ENCODE measurements at places on chromosomes 5 and 9.

DNA sequence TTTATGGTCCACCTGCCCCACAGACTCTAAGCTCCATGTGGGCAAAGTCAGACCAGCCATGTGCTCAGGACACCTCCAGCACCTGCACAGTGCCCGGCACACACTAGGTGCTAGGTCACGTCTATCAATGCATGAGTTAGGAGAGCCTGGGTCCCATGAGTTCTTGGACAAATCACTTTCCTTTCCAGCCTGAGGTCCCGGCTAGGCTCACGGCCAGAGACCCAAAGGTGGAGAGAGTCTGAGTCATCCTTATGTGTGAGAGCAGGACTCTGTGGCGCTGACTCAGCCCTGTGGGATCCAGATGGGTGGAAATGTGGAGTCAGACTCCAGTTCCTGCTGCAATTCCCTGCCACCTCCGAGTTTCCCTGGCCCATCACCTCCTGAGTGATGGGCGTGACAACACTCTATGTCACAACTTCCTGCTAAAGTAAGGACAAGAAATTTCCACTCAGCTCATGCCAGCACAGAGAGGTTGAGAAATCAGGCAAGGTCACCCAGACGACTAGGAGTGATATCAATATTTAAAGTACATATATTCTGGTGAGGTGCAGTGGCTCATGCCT is 2.5 kb upstream of the ST6GALNAC4 start:
- DNase-seq = peak; percentile 50

DNA sequence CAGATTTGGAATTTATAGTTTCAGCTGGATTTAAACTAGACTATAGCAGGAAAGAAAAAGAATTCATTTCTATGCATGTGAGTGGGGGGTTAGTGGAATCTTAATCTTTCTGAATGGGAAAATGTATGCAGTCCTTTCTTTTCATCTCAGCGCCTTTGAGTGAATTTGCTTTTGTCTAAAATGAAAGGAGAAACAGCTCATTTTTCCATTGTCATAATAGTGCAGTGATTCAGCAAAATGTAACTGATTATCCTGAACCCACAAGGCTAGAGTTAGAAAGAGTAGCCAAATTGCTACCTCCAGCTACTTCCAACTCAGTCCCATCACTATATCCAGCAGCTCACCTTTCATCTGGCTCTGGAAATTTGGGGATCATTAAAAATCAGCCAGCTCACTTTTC is 134.4 kb downstream of the ADAMTSL1 start:
- no peak for DNase-seq

GRCh38 chr9:26142201-26142600 is 464.0 kb upstream of the TUSC1 start:
- DNase-seq = no peak

GRCh38 chr9:135225619-135226228 is 138.3 kb downstream of the OLFM1 start:
- no peak for DNase-seq

GRCh38 chr9:76191493-76191892 is 202.7 kb downstream of the RFK start:
- DNase-seq = no peak

DNA sequence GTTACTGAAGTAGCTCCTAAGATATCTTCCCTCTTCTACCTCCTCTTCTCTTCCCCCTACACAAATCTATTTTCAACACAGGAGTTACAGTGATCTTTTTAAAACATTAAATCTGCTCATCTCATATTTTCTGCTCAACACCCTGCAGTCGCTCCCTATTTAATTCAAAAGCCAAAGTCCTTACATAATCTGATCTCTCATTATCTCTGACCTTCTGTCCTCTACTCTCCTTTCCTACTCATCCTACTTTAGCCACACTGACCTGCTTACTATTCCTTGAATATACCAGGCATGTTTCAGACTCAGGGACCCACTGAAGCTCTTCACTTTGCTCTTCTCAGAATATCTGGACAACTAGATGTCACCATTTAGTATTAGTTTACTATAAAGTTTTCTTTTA is 87.9 kb downstream of the YTHDC2 start:
- no peak for DNase-seq

DNA sequence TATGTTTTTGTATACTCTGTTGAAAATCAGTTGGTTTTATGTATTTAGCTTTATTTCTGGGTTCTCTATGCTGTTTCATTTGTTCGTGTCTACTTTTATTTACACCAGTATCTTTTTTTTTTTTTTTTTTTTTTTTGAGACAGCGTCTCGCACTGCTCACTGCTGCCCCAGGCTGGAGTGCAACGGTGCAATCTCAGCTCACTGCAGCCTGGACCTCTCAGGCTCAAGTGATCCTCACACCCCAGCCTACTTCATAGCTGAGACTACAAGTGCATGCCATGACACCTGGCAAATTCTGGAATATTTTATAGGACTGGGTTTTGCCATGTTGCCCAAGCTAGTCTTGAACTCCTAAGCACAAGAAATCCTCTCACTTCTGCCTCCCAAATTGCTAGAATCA is 869.4 kb upstream of the CDH6 start:
- DNase-seq = no peak

DNA sequence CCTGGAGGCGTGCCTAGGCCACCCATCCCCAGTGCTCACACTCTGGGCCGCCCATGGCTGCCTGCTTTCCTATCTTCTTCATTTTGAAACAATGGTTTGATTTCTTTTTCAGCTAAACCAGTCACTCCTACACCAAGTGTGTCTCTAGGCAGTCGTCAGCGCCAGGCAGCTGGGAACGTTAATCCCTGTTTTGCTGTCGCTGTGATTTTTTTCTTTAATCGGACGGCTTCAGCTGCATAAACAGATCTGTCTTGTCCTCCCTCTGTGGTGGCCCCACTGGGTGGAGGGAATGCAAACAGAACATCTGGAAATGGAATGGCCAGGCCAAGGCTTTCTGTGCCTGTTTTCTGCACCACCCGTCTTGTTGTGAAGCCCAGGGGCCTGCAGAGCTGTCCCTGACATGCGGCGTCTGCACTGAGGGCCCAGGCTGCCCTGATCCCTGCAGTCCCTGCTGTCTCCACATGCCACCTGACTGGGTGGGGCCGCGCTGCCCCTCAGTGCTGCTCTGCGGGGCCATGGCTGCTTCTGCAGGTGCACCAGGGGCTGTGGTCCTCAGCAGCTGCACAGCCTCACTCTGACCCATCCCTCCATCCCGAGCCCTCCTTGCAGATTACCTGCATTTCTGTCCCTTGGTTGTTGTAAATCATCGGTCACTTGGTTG is 51.5 kb downstream of the WNK2 start:
- DNase-seq = peak; percentile 19

GRCh38 chr5:170334626-170335025 is 37.0 kb upstream of the LCP2 start:
- DNase-seq = no peak

DNA sequence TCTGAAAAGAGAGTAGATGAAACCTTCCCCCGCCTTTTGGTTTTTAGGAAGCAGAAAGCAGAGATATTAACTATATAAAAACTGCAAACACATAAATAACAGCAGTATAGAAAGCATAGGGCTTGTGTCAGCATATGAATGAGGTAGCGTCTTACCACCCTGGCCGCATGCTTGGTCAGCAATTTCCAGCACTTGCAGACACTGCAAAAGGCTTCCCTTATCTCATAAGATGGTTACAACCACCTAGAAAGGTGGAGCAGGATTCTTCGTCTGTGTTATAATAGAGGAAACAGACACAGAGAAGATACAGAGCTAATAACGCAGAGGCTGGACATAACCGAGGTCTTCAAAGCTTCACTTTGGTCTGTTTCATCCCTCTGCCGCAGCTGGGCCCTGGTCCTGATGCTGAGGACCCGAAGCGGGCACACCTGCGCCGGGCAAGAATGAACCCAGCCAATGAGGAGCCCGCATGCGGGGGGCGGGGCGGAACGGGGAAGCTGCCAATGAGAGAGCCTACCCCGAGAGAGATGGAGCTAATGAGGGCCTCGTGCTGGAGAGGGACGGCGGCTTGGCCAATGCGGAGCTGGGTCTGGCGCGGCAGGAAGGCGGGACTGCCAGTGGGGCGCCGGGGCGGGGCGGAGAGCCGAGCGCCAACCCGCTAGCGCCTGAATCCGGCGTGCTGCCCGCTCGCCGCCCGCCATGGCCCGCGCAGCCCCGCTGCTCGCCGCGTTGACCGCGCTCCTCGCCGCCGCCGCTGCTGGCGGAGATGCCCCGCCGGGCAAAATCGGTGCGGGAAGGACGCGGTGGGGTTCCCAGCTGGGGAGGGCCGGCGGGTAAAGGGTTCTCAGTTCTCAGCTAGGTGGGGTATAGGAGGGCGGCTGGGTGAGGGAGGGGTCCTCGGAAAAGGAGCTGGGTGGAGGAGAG is at the start of gene PCYOX1L:
Gene PCYOX1L, plus strand, starts transcription at position 677 of the 924 bp plus-strand sequence. Its CDS starts 23 bp downstream, at position 700.
- DNase-seq = peak; percentile 96

GRCh38 chr5:10559871-10560270 is 4.0 kb upstream of the ANKRD33B start:
- DNase-seq = no peak

- DNase-seq = no peak
Measured at GRCh38 chr5:1345876-1346626, 1.2 kb upstream of the CLPTM1L start.

DNA sequence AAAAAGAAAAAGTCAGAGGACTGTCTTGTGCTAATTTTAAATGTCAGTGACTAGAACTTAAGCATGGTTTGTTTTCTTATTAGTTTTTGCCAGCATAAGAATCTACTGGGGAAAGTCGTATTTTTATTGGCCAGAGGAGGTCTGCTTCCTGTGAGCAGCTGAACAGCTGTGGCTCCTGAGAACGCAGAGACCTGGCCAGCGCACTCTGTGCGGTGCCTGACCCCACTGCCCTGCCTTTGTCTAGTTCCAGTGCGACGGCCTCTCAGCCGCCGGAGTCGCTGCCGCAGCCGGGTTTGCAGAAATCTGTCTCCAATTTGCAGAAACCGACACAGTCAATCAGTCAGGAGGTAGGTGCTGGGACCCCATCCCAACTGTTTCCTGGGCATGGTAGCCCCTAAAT is 42.5 kb downstream of the PRRC2B start:
- no peak for DNase-seq

- DNase-seq = peak; percentile 43
Measured at GRCh38 chr9:104927216-104927911, 591 bp downstream of the ABCA1 start.

DNA sequence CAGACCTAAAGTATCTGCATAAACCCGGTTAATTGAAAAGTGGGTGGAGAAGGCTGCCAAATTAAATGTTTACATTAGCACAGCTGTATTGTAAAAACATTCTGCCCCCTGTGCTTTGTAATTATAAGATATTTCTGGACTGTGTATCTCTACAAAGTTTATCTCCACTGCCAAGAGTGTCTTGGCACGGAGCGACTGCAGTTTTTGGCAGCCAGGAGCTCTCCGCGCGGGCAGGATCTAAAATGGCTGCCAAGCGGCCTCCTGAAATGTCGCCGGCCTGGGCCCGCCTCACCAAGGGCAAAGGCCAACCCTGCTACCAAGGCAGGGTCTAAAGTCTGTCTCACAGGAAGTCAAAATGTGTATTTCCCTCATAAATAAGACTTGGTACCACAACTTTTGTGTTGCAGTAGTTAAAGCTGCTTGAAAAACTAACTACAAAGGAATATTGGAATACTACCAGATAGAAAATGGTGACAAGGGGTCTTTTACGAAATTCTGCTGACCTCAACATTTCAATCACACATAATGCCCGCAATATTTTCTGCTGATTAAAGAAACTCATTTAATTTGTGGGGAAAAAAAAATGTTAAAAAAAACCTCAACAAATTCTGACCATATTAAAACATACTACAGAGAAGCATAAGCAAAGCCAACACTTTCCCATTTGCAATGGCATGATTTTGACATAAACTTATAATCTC is 110.4 kb downstream of the NFIB start:
- DNase-seq = peak; percentile 23

DNA sequence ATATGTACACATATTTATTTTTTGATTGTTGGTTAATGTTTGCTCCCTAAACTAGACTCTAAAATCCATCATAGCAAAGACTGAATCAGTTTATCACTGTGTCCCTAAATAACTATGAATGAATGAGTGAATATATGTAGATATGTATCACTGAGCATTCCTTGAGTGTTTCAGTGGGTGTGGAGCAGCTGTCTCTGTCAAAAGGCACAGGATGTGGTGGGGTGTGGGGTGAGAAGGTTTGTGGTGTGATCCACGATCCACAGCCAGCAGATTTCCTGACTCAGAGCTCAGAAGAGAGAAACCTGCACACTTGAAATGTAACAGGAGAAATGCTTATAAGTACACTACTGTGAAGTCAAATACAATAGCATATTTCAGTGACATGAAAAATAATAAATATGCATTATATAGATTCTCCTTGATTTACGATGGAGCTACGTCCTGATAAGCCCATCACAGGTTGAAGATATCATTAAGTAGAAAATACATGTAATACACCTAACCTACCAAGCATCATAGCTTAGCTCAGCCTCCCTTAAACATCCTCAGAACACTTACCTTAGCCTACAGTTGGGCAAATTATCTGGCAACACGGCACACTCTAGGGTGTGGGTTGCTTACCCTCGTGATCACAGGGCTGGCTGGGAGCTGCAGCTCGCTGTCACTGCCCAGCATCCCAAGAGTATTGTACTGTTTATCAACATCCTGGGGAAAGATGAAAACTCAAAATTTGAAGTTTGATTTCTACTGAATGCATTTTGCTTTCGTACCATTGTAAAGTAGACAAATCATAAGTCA is 287.0 kb downstream of the GAS1 start:
- DNase-seq = no peak

DNA sequence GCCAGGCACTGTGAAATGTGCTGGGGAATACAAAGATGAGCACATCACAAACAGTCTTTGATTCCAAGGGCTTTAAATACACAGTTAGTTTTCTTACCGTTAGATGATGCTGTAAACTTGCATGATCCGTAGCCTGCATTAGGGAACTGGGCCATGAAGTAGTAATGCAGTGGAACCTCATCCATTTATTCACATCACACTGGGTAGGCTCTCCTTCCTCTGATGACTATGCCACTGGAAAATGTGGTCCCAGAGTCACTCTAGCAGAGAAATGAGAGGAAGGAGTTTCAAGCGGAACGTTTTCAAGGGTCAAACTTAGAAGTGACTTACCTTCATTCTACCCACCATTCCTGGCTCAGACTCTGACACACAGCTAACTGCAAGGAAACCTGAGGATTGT is 26.4 kb downstream of the ZFAND5 start:
- no peak for DNase-seq

DNA sequence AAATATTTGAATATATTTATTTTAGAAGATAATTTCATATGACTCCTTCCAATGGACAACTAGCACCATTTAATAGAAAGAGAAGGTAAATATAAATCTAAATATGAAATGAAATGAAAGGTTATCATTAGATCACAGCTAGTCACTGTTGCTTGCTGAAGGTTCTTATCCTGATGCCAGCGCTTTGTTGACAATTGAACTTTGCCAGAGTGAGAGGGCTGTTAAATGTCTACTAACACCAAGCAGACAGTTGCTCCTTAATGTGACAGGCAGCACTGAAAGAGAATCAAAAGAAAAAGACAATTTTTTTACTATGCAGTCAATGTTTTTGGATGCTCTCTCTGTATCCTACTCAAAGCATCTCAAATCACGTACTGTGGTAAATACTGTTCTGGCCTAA is 152.6 kb upstream of the SEMA6A start:
- DNase-seq = no peak

DNA sequence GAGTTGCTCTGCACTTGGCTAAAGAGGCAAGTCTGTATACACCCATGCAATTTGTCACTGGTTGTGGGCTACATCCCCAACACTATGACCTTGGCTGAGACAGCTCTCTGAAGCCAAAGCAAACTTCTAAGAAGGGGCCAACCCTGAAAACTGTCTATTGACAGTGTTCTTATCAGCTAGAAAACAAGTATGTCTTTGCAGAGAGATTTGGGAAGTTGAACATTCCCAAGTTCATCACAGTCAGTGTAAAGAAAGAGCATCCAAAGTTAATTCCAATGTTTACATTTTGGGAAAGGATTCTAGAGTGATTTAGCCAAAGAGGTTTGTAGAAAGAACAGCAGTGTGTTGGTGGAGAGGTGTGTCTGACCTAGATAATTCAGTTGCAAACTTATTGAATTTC is 711.1 kb upstream of the CHD1 start:
- DNase-seq = no peak
